ENCODE measurements at places on chromosomes 2 and 18. TPM values are rescaled to one million over a fixed set of nuclear protein-coding genes. Genes with fewer than 3 reads are reported as not detected.

- DNase-seq = no peak
Measured at GRCh38 chr2:219998107-219998506, 370.7 kb downstream of the SLC4A3 start.

FOXI3 gene
- polyA plus RNA-seq = not detected

GRCh38 chr2:64781711-64782390, 128.1 kb upstream of the SERTAD2 start:
- no peak for DNase-seq

DNA sequence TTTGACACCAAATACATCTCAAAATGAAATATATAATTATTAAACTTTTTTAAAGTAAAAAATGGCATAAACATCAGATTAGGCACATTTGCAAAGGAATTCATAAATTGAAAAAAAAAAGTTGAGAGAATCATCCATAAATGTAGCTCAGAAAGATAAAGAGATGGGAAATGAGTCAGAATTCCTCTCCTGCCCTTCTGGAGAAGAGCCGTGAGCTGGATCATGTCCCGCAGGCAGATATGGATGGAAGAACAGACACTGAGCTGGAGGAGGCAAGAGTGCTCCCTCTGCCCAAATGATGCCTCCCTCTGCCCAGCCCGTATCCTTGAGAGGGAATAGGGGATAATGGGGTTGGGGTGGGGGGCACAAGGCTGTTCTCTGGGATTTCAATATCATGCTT, 190.9 kb downstream of the TFCP2L1 start:
- no peak for DNase-seq

DNA sequence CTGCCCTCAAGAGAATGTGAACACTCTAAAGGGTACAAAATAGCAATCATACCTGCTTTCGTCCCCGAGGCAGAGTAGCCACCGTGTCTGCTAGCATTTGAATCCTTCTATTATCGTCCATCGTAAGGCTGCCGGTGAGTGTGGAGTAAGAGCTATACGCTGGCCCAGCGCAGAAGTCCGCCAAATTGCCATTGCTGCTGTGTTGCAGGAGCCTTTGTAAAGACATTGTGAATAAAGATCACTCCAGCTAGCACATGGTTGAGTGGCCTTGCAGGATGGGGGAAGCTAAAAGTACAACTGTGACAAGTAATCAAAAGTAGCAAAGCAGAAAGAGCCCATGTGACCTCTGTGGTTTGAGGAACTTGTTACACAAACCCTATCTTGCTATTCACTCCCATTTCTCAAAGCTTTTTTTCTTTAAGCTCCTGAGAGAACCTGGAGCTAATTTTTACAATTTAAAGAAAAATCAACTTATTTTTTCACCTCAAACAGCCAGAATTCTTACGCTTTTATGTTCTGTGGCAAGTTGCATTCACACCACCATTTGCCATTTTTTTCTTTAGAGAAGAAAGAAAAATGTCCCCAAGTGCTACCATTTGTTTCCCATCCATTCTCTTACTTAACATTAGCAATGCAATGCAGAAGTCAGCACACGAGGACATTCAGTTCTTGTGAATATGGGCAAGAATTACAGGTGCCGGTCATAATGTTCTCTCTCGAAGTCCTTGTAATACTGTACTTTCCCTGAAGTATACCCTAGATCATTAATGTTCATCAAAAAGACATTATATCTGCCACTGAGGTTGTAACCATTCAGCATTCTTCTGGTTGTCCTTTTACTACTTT, at the start of gene CYTIP:
TSS of gene CYTIP (minus strand) at position 295 of the 846 bp plus-strand sequence. CDS start at position 226, 69 bp downstream.
- no peak for DNase-seq

All from large intestine (tissue), 12 donors.